ENCODE measurements at places on chromosomes 6 and 20. TPM values are rescaled to one million over a fixed set of nuclear protein-coding genes. Genes with fewer than 3 reads are reported as not detected.

ESR1 gene
- 3.6 TPM for total RNA-seq

KIAA0408 gene
- 6.8 TPM for total RNA-seq

CTAGE9 gene
- total RNA-seq: not detected

DTNBP1 gene
- 24.1 TPM for total RNA-seq

TMEM217 gene
- total RNA-seq: 1.4 TPM

RIPPLY2 gene
- total RNA-seq: not detected

MDFI gene
- total RNA-seq: not detected

NCOA7 gene
- total RNA-seq: 75.1 TPM

FRS3 gene
- total RNA-seq: 10.0 TPM

TBXT gene
- total RNA-seq: not detected

GRCh38 chr20:13494019-13494418 lies 144.7 kb downstream of the TASP1 start:
- DNase-seq: no peak

DNA sequence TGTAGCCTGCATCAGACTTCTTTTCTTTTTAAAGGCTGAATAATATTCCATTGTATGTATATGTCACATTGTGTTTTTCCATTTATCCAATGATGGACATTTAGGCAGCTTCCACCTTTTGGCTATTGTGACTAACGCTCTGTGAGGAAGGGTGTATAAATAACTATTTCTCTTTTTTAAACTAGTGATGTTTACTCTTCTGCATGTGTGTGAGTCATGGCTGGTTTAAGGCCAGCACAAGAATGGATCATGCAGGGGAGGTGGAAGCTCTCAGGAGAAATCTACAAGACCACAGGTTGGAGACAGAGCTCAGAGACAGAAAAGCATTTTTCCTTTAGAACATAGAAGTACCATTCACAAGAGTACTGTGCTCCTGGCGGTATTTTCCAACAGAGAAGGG lies 307.2 kb downstream of the SOX4 start:
- DNase-seq: no peak

DNA sequence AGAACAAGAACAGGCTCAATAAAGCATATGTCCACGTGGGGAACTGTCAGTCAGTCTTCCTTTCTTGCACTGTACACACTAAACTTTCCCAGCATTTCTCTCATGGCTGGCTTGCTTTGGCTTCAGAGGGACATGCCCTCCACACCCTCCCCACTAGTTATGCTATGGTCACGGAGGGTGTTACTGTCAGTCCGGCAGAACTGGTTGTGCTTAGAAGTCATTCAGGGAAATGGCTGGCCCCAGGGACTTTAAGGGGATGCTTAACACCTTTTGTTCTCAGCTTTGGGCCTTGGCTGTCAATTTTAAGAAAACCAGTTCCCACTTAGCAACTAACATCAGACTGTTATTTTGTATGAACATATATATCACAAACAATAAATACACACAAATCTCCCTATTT lies 55.1 kb downstream of the ELOVL5 start:
- DNase-seq: no peak

GRCh38 chr6:134323698-134324097 lies 5.8 kb upstream of the SGK1 start:
- no peak for DNase-seq

DNA sequence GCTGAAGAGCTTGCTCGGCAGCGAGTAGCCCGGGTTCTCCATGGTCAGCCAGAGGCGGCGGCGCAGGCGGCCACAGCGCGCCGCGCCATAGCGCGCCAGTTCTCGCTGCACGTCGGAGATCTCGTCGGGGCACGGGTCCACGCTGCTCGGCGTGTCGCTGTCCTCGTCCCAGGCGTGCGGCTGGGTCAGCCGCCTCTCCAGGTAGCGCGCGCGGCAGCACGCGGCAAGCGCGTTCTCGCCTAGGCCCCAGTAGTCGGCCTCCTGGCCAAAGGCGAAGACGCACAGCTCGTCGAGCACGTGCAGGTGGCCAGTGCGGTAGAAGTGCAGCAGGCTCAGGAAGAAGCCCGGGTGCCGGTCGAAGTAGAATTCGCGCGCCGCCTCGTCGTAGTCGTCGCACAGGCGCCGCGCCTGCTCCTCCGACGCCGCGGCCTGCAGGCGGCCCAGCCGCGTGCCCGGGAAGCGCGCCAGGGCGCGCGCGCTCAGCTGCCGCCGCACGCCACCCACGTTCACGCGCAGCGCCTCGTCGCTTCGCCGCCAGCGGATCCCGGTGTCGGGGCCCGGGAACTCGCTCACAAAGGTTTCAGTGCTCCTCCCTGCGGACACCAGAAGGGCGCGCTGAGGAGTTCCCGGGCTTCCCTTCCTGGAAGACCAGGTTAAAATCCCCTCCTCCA lies 2.7 kb downstream of the KCNS1 start:
- peak; percentile 28 for DNase-seq

DNA sequence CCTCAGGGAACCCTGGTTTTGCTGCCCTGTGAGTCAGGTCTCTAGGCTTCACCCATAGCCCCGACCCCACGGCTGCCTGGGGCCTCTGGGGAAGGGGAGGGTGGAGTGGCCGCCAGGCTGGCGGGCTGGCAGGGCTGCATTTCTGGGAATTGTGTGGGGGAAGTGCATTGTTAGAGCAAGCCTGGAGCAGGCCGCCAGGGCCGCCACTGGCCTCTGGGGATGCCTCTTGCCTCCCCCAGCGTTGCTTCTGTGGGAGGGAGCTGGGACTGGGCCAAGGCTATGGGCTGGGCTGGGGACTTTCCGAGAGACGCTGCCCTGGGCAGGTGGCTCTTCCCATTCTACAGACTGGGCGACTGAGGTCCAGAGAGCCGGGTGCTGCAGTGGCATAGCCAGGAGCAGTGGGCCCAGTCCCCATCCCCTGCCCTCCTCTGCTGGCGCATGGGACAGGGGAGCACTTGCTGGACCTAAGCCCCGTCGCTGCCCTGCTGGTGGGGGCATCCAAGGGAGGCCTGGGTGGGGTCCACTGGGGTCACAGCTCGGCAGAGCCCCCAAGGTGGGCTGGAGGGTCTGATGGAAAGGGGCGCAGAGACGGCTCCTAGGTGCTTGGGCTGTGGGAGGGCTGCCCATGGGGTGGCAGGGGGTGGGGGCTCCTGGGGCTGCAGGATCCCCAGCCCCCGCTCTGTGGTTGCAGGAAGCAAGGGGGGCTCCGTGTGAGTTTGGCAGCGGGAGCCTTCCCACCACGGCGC lies 6.6 kb upstream of the SOX18 start:
- no peak for DNase-seq

GRCh38 chr6:166653639-166653941 lies 26.5 kb upstream of the RPS6KA2 start:
- DNase-seq: no peak

DNA sequence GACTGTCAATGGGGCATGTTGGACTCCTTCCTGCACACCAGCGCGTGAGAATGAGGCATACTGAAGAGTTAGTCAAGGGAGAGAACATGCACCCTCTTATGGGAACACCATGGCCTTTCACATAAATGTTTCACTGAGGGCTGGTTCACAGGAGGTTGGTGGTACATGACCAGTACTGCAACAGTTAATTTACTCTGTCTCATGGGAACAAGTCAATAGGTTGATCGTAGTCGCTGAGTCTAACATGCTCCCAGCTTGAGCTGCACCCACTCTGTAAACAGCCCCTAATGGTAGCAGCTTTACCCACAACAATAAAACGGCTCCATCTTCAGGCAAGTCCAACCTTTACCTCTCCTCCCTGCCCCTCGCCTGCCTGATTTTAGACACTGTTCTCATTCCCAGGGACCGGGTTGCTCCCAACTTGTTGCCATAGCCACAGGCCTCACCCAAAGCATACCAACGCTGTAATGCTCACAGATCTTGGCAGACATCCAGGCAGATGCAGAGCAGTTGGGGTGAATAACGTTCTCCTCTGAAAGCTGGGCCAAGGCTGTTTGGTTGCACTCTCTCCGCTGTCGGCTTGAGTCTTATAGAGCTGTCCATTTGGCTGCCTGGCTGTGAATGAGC lies 111.3 kb downstream of the LY86 start:
- no peak for DNase-seq

DNA sequence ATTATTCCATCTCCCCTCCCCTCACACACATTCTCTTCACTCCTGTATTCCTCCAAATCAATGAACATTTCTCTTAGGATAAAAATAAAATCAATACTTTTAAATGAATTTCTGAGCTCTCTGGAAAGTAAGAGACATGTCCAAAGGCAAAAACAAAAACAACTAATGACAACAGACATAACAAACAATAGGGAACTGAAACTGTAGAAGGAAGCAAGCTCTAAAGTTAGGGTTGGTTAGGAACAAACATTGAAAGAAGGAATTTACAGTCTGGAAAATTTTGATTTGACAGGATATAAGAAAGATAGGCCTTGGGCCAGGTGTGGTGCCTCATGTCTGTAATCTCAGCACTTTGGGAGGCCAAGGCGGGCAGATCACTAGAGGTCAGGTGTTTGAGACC lies 17.5 kb upstream of the MYCT1 start:
- DNase-seq: no peak

GRCh38 chr6:53639520-53639919 lies 26.0 kb downstream of the KLHL31 start:
- no peak for DNase-seq

GRCh38 chr6:3804964-3805363 lies 44.2 kb upstream of the FAM50B start:
- no peak for DNase-seq

GRCh38 chr6:84815896-84816735 lies 51.7 kb upstream of the TBX18 start:
- DNase-seq: no peak

- DNase-seq: peak; percentile 37
Measured at GRCh38 chr6:143098054-143098671, 37.5 kb downstream of the AIG1 start.

- no peak for DNase-seq
Measured at GRCh38 chr20:63911176-63911575, 16.2 kb downstream of the DNAJC5 start.

DNA sequence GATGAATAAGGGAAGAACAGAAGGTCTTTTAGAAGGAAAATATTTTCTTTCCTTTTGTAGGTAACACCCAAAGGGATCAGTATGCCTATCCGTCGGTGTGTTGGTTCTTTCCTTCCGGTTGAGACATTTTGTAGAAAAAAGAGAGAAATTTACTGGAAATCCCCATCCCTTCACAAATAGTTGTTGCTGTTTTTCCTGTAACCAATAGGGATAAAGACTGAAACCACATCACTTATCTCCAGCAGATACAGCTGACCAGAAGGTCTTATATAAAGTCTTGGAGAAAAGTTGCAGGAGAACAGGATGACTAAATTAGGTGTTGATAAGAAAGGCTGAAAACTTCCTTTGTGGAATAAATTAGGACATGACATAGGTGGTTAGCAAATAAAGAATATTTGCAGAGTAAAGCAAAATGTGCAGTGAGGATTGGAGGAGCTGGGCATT lies 14.8 kb upstream of the HLA-DRB1 start:
- DNase-seq: peak; percentile 16

- no peak for DNase-seq
Measured at GRCh38 chr6:146881228-146882181, 282.7 kb downstream of the ADGB start.

GRCh38 chr20:1299522-1299921 lies 29.4 kb downstream of the SDCBP2 start:
- no peak for DNase-seq

DNA sequence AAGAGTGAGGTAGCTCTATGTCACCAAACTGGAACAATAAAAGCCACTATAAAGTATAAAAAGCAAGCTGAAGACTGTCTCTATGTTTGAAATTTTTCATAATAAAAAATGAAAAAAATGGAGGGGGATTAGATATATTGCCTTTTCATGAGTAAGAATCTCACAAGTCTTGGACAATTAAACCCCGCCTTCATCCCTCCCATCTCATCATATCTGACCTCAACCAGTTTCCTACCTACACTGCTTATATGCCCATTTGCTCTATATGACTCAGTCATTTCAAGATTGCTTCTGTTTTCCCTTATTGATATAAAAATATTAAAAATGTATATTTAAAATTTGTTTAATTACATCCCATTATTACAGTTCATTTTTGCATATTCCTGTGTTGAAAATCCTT lies 2.9 kb upstream of the TRIM39 start:
- DNase-seq: no peak

- no peak for DNase-seq
Measured at GRCh38 chr6:35185302-35185681, 28.5 kb upstream of the SCUBE3 start.

GRCh38 chr20:8413691-8414090 lies 281.6 kb downstream of the PLCB1 start:
- no peak for DNase-seq
